ENCODE measurements at places on chromosomes 7 and 10.

- DNase-seq, result no peak
These were observed 134.7 kb downstream of the POLR1F start for GRCh38 chr7:19574131-19574530.

GRCh38 chr7:112833082-112833481, 42.9 kb upstream of the TMEM168 start:
- DNase-seq, result no peak

DNA sequence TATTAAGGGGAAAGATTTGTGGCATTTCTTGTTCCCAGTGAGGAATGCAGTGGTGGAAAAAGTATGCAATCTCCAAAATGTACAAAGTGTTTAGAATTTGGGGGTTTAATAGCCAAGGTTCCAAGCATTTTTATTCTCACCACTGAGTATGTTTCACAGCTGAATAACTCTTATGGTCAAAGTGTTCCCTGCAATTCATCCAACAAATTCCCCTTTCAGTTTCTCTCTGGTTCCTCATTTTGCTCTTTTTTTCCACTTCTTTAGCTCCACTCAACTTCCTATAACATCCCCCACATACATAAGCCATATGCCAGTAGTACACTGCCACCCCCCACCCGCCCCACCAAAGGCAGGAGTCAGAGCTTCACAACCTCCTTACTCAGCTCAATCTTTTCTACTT, 4.6 kb downstream of the HECW1 start:
- no peak for DNase-seq

GRCh38 chr7:70693686-70694433, 438.1 kb upstream of the GALNT17 start:
- DNase-seq, result no peak

GRCh38 chr10:55979203-55979602, 381.9 kb downstream of the ZWINT start:
- DNase-seq, result no peak

DNA sequence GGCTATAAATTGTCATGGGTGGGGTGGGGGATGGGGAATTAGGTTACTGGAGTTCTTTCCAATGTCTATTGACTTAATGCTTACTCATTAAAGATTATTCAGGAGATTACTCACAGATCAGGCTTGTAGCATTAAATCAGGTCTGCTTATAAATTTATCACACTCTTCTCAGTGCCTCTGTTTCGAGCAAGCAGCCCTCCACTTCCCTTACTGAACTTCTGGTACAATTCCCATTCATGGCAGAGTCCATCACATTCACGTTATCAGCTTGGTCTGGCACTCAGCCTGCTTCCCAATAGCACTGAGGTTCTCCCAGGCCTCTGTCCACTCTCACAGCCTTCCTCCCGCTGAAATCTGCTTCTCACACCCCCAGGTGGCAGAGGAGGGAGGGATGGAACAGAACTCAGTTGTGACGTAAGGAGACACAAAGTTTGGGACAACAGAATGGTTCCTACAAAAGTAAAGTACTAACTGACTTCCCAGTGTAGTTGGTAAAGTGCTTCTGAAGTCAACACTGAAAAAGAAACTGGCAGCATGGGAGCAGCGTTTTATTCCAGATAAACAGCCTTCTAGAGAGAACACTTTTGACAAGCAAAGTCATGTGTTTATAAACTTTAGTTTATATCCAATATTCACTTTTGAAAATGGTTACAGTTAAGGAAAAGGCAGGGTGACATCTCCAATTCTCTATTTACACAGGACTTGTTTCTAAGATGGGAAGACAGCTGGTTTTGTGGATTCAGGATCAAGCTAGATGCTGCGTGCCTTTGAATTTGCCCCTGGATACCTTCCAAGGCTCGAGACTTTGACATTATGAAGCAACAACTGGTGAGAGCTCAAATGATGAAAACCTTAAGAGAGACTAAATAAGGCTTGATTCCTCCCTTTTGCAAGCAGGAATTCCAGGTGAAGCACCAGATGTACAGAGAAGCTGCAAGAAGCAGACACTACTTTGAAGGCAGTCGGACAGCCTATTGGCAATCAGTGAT, 81.4 kb downstream of the ATXN7L1 start:
- no peak for DNase-seq

GRCh38 chr10:79319115-79319771, 28.0 kb upstream of the PPIF start:
- DNase-seq, result no peak

DNA sequence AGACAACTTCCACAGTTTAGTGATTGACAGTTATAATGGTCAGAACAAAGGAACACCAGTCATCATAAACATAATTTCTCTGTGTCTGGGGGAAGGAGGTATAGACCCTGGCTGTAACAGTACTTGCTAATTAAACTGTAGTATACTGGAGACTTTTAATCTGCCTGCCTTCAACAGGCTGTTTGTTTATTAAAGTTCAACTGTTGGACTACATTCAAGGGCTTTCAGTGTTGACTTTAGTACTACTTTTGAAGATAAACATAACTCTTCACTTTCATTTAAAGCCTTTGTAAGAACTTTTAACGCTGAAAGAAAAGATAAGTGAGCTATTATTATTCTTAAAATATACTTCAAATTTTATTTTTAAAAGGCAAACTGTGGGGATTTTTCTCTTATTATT, 15.5 kb upstream of the PTTG1IP2 start:
- no peak for DNase-seq

GRCh38 chr7:150740053-150740452, 2.8 kb downstream of the GIMAP5 start:
- DNase-seq, result no peak

All from stimulated activated CD8-positive, alpha-beta memory T cell treated with anti-CD3 and anti-CD28 coated beads, Interleukin-15, amount 100 ng/mL, for 48 hours (primary cell).